ENCODE measurements at places on chromosomes 4 and X.

GRCh38 chr4:183637461-183637860 lies 21.5 kb downstream of the RWDD4 start:
- DNase-seq, result no peak

GRCh38 chrX:67503453-67503852 lies 40.4 kb upstream of the AR start:
- no peak for DNase-seq

DNA sequence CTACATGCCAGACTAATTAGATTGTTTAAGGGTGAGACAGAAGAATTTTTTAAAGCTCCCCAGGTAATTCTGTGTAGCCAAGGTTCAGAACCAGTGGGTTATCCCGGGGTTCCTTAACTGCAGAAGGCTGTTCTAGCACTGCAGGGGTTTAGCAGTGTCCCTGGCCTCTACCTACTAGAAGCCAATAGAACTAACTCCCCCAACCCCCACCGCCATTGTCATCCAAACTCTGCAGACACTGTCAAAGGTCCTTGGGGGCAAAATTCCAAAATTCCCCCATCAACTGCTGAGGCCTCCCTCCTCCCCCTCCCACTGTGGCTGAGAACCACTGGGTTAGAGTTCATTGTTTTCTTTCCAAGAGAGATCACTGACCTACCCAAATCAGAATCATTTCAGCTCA lies 66.4 kb downstream of the MOSPD2 start:
- DNase-seq, result no peak

DNA sequence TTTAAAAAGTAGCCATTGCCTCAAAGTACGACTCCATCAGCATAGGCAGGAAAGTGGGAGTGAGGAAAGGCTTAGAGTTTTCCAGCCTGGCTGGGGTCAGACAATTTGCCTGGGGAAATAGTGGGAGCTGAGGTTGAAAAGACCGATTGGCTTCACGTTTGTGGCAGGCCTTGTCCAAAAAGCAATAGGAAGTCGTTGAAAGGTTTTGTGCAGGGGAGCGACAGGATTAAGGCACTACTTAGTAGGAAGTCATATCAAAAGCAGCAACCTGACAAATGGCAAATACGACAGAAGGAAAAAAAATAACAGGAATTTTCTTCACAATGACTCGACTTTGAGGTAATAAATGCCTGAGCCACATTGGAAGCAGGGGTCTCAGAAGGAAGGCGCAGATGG lies 691 bp upstream of the EREG start:
- DNase-seq, result no peak

DNA sequence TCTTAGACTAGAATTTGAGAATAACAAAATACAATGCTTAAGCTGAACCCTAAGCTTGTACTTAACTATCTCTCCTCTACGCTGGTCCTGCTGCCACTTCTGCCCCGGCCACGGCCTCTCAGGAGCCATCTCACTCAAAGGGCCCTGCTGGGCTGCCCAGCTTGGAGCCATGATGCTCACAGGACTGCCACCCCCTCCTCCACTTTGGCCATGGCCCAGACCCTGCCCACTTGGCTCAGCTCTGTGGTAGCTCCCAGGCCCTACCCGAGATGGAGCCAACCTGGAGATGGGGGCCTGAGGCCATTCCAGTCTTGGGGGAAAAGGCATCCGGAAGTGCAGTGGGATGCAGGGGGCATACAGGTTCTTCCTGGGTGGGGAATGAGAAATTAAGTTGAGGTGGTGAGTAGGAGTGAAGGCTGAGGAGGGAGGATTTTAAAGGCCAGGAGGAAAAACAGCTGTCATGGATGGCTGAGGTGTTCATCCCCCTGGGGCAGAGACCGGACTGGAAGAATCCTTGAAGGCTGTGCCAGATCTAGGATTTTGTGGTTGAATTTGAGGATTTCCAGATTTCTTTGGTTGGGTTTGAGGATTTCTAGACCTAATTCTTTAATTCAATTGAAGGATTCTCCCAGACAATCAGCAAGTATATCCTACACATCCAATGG lies 824 bp downstream of the SASH3 start:
- no peak for DNase-seq

All from NCI-H2029 (cell line).